Fibroblast of skin of left quadriceps (primary cell): ENCODE measurements at places on chromosomes 11 and 22.

DNA sequence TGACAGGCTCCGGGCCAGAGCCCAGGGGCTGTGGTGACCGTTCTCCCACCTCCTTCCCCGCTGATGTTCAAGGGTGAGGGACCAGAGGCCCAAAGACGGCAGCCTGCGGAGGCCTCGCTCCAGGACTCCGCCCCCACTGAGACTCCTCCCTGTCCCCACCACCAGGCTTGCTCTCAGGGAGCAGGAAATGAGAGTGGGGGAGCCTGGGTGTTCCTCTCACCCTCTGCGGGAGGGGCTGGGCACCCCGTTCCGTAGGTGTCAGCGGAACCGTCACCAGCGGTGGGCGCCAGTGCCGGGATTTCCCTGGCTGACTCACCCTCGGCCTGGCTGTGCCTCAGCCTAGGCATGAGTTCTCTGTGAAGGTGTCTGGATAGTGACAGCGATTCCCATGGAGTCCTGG, 15.7 kb downstream of the DAGLA start:
- peak; percentile 7 for DNase-seq

DNA sequence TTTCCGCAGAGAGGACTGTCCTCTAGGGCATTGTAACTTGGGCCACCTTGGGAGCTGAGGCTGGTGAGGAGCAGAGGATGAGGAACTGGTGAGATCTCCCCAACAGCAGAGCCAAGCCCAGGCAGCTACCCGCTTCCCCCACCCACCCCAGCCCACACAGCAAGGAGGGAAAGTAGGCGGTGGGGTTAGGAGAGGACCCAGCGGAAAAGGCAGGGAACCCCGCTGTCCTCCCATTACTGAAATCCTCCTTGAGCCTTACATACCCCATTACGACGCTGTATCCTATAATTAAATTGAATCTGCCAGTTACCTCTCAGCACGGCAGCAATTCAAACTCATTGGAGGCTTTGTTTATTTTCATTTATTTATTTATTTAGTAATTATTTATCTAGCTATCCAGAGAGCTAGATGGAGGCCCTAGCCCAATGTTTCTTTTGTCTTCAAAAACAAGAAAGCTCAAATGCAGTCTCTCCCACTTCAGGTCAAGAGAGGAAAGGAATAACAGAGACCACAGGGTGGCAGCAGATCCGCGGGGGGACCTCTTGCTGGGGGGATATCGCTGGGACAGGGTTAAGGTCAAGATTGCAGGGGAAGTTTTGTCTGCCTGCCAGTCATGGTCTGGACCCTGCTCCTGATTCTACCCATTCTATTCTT, 218.0 kb downstream of the ST3GAL4 start:
- DNase-seq = no peak

DNA sequence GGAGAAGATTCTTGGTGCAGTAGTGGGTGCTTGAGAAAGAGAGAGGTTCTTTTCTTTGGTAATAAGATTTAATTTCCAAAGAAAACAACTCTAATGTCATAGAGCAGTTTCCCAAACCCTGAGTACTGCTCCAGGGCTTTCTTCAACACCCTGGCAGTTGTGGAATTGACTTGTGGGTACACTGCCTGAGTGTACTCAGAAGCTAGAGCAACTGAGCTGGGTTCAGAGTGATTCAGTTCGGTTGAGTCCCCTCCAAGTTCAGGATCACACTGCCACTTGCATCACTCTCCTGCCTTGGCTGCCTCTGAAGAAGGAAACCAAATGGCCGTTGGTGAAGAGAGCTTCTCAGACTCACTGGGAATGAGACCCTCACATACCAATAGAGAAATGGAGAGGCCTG, 5.3 kb downstream of the DMC1 start:
- DNase-seq = no peak

DNA sequence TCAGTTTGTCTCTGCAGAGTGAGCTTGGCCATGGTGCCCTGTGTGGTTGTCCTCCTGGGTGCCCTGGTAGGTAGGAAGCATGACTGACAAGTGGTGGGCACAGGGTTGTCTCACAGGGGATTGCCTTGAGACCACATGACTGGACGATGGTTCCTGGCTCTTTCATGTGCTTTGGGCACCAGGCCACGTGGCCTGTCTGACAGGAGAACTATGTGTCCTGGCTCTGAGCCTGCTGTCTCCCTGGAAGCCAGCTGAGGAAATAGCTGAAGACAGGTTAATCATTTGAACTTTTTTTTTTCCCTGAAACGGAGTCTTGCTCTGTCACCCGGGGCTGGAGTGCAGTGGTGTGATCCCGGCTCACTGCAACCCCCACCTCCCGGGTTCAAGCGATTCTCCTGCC, 93.2 kb downstream of the LDLRAD3 start:
- no peak for DNase-seq

DNA sequence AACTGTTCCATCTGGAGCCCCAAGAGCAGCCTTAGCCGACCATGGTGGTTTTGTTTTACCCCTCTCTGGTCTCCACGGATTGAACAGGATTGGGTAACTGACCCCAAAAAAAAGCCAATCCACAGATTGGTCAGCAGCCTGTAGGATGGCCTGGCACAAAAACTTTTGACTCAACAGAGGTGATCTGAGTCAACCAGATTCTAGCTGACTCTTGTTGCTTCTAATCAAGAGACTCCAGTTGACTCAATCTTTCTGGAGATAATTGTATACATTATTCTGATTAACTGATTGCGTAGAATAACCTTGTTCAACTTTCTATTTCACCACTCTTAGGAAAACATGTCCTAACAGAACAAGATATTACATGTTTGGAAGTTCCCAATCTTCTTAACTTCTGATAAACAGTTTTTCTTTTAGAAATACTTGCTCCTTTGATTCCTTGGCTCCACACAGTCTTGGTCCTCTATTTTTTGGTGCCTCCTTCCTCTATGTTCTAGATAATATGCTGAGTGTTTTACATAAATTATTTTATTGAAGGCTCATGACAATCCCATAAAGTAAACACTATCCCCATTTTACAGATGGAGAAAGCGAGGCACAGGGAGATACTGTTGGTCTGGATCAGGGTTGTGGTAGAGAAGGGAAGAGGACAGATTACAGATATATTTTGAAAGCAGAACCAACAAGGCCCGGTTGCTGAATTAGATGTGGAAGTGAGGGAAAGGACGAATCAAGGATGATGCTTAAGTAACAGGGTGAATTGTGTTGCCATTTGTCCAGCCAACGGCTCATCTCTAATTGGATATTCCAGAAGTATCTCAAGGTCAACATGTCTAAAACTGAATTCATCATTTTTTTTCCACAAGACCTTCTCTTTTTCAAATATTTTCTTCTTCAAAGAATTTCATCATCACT, 11.5 kb upstream of the ZC3H12C start:
- no peak for DNase-seq

DNA sequence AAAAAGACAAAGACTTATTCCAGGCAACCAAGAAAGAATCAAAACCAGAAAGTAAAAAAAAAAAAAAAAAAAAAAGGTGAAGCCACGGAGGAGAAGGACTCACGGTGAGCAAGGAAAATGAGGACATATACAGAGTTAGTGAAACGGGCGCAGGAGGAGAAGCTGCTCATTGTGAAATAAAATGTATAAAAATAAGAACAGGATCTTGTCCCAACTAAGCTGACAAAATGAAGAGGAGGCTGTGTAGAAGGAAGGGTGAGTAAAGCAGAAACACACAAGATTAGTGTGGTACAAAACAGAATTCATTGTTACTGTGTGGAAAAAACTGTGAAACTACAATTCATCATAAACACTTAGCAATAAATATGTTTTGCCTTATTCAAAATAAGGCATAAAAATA, 7.6 kb downstream of the IL17REL start:
- DNase-seq = no peak

GRCh38 chr22:30326706-30327362, at the start of gene TBC1D10A:
Gene TBC1D10A (minus strand): TSS chr22:30326941. CDS start chr22:30326881, 60 bp downstream.
- peak; percentile 70 for DNase-seq

- no peak for DNase-seq
These were observed 134.1 kb downstream of the SLC17A6 start for GRCh38 chr11:22472306-22472705.

GRCh38 chr11:23359297-23359696, 499.0 kb upstream of the CCDC179 start:
- peak; percentile 78 for DNase-seq

DNA sequence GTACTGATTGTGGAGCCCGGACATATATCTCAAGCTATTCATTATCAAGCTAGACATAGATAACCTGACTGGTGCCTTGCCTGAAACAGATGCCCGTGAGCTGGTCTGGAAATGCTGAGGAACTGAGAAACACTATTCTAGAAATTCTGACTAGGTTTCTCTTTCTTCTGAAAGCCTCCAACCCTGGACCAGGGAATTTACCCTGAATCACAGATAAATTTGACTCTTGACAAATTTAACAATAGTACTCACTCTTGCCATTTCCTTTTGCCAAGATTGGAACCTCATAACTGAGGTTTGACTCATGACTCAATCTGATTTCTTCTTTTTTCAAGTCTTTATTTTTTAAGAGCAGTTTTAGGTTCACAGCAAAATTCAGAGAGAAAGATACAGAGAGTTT, 189.6 kb upstream of the SYN3 start:
- no peak for DNase-seq

- DNase-seq = no peak
These were observed 43.1 kb downstream of the NFAM1 start for GRCh38 chr22:42389143-42389542.

DNA sequence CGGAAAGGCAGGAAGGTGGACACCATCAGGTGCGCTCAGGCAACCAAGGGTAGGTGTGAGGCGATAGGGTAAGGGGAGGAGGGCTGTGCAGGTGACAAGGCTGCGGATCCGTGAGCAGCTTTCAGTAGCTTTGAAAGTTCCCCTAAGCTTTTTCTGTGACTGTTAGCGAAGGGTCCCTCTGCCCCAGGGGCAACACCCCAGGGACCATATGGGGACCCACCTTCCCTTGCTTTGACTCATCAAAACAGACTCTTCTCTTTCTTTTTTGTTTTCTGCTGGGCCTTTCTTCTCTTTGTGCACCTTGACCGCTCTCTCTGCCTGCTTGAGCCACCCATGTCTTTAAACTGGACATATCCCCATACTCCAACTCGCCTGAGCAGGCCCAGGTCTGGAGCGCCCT, 136.9 kb downstream of the FEZ1 start:
- DNase-seq = no peak

DNA sequence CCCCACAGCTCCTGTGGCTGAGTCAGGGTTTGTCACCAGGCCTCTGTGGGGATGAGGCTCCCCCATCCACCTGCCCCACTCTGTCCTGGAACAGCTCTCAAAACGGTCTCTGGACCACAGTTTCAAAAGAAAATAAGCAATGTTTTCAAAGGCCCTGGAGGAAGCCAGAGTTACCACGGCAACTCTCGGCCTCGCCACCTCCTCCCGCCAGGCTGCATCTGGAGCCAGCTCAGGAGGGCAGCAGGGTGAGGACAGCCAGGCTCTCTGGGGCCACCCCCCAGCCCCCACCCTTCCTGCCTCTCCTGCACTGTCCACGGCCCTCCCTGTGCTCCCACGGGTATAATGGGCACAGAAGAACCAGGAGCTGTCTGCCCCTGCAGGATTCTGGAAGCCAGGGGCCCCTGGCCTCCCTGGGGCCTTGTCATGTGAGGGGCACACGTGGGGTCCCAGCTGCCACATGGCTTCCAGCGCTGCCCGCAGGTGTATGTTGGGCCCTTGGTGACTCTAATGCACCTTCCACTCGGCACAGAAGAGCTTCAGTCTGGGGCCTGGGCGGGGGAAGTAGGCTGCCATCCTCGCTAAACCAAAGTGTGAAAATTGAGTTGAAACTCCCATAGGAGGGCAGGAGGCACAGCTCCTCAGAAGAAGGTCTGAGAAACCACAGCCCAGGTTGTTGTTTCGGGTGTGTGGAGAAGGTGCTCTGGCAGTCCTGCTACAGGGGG, 10.3 kb downstream of the CD81 start:
- no peak for DNase-seq

DNA sequence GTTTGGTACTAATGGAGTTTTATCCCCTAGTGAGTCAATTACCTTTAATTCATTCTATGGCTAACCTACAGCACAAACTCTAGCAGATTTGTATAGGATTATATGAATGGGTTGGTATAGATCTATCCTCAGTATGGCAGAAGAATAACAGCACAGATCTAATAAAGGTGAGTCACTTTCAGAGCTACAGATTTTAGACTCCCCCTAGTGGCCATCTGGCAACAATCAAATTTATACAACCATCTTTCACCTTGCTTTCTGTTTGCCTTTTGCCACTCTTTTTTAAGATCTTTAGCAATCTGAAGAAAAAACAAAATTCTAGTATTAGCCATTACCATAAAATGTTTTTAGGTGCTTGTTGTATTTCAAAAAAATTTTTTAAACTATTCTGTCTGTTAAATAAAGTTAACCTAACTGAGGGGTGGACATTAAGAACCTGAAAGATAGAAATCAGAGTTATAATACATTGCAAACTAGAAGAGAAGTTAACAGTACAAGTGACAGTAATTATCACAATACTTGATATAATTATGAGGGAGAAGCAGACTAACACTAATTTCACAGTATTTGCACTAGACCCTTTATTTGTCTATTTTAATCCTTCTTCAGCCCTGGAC, 25.8 kb downstream of the DDIAS start:
- DNase-seq = peak; percentile 25

DNA sequence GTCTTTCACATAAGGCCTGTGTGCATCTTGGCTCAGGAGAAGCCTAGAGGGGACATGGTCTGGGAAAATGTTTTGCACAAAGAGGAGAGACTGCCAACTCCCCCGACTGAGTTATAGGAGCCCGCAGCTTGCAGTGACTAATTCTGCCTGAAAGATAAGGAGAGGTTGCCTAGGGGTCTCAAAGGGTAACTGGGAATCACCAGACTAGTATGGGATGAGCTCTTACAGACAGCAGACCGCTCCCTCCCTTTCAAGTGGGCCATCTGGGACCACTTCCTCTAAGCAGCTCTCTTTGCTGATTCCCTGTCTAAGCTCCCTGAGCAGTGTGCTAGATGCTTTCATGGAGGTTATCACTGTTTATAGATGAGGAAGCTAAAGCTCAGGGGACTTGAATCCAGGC, 105.1 kb downstream of the TENM4 start:
- no peak for DNase-seq

DNA sequence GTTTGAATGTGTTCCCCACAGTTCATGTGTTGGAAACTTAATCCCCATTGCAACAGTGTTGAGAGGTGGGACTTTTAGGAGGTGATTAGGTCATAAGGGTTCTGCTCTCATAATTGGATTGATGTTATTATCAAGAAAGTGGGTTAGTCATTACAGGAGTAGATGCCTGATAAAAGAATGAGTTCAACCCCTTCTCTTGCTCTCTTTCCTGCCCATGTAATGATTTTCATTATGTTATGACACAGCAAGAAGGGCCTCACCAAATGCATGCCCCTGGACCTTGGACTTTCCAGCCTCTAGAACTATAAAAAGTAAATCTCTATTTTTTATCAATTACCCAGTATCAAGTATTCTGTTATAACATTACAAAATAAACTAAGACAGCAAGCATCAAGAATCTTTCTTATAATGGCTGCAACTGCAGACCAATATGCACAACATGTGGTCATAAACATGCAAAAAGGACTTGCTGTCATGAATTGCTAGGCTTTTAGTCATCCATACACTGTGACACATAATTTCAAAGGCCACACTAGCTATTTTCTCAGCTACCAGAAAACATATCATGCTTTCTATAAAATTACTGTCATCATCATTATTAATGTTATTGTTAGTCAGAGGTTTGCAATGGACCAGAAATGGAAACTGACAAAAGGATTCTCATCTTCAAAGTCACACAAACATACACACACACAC, 99.9 kb upstream of the GUCY1A2 start:
- DNase-seq = no peak

GRCh38 chr22:39725351-39726035, 154.9 kb downstream of the CACNA1I start:
- DNase-seq = no peak

GRCh38 chr22:22938672-22939587, 51.3 kb downstream of the IGLL5 start:
- DNase-seq = no peak

GRCh38 chr11:76292583-76293188, 86.4 kb upstream of the WNT11 start:
- DNase-seq = no peak
